ENCODE measurements at places on chromosomes 7 and 10.

DNA sequence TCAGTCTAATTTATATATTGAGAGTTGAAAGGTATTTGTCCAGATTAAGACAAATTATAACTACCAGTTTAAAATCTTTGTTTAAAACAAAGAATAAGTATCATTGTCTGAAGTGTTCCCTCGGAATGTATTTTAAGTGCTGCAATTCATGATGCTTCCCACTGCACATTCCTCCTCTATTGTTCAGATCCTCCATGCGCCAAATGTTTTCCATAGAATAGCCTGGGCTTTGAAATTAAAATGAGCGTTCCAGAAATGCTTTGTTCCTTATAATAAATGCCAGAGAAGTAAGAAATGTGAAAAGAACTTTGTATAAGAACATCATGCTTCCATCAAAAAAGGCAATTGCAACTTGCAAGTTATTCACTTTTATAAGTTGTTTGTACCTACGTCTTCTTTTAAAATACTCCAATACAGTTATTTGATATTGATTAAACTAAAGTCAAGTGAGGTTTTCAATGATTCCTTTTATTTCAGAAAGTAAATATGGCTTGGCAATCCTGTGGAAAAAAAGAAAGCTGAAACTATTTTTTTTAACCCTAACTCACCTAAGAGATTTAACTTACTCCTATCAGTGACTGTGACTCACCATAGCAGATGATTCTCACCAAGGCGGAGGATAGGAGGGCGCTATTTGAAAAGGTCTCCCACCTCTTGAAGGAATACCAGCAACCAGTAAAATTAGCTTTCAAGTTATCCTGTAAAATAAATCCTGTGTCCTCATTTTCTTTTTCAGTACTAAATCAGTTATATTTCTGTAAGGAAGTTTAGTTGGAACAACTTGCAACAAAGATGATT is 85.8 kb downstream of the CTNNA3 start:
- DNase-seq = no peak

DNA sequence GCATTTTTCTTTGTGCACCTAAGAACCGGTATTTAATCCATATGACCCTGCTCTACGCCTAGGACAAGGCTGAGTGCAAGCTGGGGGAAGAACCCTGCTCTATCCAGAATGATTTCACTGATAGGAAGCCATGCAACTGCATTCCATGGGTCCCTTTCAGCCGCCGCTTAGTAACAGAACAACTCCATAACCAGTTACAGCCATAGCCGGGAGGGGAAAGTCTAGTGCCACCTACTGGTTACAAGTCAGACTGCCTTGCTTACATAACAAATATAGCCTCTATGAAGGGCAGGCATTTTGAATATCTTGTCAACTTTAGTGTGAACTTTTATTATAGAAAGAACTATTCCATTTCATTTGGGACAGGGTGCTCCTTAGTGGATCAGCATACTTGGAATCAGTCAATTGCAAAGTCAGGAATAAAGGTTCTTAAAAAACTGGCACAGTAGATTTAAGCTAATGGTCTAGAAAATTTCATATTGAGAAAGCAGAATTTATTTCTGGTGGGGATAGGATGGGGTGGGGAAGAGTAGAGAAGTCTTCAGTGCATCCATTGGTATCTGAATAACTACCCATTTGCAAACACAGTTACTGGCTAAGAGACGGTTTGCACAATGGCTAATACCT is 521.7 kb downstream of the ADRA2A start:
- DNase-seq = peak; percentile 18

GRCh38 chr10:62779487-62780248 is 24.9 kb upstream of the ADO start:
- DNase-seq = no peak

DNA sequence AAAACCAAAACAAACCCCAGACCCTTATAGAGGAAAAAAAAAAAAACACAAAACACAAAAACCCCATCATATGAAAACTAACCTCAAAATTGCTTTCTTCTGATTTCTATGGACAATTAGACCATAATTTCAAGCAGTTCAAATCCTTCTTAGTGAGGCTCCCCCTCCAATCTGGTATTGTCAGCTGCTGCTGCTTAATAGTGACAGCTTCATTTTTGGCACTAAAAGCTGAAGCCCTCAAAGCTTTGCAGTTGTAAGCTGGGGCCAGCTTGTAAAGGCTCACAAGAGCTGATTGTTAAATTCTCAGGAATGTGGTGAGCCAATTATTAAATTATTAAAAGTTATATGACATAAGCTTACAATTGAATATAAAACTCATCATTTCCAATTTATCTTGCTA is 21.9 kb downstream of the ATXN7L1 start:
- no peak for DNase-seq

- no peak for DNase-seq
These were observed 743 bp upstream of the PITRM1 start for GRCh38 chr10:3173171-3173878.

GRCh38 chr10:68223535-68224165 is 8.3 kb downstream of the ATOH7 start:
- no peak for DNase-seq

DNA sequence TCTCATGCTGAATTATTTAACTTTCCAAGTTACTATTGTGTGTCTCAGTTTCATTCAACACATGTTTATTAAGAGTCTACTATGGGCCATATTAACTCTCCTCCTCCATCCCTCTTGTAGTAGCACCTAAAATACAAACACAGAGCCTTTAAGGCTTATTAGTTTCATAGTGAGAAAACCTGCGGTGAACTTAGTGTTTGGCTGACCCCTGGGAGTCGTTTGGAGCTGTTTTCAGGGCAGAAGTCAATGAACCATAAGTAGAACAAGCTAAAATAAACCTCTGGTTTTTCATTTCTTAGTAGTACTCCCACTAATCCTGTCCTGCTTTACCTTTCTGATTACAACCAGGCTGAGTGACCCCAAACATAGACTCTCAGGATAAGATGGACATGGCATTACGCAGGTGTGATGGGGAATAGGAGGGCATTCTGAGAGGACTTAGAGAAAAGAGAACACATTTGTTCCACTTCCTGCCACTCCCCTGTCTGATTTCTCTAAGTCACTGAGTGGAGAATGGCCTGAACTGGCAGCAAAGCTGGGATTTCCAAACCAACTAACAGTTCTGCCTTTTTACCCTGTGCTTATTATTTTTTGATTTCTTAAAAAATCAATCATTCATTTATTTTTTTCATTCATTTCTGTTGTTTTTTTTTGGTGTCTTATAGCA is 74.5 kb downstream of the LRMDA start:
- DNase-seq = no peak

DNA sequence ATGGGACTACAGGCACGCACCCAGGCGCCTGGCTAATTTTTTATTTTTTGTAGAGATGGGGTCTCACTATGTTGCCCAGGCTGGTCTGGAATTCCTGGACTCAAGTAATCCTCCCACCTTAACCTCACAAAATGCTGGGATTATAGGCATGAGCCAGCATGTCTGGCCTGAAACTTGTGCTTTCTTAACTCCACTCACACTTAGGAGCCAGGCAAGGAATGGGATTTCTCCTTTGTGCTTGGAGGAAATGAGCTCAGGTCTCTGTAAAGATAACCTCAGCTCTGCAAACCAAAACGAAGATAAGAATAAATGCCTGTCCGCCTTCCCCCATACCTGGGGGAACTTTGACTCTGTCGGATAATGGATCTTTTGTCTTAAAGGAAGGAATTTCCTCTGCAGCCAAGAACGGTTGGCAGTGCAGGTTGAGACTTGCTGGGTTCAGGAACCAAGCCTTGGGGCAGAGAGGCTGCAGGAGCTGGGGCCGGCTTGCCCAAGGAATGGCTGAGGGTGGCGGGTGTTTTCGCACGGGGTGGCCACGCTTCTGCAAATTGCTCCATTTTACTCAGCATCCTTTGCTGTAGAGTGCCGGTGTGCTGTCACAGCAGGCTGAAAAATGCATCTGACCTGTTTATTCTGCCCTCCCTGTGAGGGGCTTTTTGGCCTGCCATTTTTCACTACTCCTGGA is 174.2 kb downstream of the KIAA1217 start:
- no peak for DNase-seq

DNA sequence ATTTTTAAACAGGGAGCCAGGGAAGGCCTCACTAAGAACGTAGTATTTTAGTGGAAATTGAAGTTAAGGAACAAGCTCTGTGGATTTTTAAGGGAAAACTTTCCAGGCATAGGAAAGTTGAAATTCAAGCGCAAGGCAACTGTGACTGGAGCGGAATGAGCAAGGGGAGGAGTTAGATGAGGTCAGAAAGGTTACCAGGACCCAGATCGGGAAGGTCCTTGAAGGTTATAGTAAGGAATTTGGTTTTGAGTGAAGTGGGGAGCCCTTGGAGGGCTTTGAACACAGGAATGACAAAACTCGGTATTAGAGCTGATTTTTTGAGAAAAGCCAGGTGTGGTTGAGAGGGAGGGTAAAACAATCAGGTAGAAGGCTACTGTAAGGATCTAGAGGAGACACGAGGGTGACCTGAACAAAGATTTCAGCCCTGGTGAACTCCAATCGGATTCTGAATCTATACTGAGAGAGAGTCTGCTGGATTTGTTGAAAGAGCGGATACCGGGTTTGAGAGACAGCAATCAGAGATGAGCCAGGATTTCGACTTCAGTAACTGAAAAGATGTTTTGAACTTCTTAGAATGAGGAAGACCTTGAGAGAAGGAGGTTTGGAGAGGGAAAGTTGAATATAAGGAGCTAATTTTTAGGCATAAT is 1013.9 kb downstream of the NRG3 start:
- no peak for DNase-seq
